ENCODE measurements at places on chromosomes 4 and X.
A peak's percentile ranks its signal among the peaks of the same experiment; 100 is the strongest.

DNA sequence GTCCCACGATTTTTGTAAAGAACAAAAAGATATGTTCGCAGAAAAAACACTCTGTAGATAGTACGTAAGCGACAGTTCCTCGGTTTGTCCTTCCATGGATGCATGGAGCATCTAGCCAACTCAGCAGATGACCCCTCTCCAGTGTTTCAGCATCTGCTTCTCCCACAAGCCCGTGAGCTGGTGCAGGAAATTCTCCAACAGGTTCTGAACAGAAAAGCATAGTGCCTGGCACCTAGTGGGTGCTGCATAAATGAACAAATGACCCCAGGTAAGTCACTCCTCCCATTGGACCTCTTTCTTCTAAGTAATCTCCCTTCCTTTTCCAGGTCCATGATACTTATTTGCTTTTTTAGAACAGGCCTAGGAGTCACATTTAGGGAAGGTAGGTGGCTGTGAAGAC is 966 bp upstream of the KIAA0232 start:
- DNase-seq = no peak

DNA sequence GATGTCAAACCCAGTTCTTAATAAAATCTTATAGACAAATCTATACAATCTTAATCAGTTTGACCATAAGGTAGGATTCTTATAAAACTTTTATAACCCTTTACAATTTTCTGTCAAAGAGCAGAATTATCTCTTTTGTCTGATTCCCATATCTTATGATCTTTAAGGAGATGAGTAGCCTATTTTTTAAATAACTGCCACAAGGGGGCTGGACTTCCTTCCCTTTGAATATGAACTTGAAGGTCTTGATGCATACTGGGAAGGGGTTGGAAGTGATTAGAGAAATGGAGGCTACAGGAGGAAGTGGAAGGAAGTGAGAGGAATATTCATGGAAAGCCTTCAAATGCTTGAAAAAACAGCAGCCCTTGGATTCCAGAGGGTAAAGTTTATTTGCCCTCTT is 111.1 kb downstream of the APOOL start:
- DNase-seq = no peak

DNA sequence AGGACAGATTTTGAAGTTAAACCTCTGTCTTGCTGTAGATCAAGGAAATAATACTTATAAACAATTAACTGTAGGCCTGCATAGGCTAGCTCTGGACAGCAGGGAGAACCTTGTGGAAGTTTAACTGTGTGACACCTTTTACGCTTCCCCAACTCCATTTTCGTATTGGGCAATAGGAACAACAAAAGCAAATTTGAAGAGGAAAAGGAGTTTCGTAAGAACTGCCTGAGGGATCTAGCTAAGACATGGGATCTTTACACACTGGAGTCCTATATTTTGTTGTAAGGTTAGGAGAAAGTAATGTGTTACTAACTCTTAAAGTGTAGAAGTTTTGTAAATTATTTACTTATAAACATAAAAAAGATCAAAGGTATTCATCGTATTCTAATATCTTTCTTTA is 324.9 kb upstream of the CASK start:
- no peak for DNase-seq

GRCh38 chrX:36898301-36898700 is 109.9 kb upstream of the FAM47C start:
- peak; percentile 22 for DNase-seq

GRCh38 chr4:100780126-100780525 is 262.3 kb upstream of the EMCN start:
- DNase-seq = no peak

- no peak for DNase-seq
Observed at GRCh38 chr4:107034996-107035818, 906 bp downstream of the DKK2 start.

DNA sequence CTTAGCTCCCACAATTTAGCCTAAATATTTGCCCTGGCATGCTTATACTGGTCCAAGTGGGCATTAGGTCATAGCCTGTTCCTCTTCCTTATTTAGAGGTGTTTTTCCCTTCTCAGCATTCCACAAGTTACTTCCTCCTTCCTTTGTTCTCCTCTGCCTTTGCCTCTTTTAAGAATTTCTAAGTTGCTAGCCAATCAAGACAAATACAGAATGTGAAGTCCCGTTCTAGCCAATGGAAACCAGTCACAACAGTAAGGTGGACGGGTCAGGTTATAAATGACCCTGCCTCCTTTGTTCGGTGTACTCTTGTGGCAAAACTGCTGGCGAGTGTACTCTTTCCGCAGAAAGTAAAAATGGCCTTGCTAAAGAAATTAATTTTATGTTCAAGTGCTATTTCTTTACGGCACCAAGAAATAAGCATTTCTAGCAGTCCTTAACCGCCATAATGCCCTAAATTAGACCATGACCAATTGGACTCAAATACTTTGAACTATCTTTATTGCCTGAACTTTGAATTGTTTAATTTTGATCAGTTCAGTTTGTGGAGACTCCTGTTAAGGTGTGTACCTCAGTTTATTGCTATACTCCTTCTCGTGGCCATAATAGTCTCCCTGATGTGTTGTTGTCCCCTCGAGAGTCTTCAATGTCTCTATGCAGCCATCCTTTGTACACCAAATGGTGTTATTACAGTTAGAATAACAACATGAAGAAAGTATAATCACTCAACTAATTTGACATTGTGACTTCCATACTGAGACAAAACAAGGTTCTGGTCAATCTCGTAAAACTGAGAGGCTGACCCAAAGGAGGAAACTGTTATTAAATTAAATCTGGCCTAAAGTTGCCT is 1.6 kb upstream of the HADH start:
- no peak for DNase-seq

DNA sequence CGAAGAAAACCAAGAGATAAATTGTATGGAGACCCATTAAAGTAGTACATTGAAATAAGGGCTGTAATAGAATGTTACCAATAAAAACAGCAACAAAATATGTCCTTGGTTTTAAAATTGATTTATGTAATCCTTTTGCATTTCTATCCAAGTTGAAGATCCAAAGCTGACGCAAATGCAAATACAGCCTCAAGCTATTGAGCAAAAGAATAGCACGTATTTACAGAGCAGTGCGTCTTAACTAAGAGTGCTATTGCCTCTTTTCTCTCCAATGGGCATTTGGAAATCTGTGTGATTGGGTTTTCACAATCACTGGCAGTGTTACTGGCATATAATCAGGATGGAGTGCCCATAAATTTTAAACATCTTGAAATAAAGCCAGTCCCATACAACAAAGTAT is 417.4 kb downstream of the TLL1 start:
- no peak for DNase-seq

DNA sequence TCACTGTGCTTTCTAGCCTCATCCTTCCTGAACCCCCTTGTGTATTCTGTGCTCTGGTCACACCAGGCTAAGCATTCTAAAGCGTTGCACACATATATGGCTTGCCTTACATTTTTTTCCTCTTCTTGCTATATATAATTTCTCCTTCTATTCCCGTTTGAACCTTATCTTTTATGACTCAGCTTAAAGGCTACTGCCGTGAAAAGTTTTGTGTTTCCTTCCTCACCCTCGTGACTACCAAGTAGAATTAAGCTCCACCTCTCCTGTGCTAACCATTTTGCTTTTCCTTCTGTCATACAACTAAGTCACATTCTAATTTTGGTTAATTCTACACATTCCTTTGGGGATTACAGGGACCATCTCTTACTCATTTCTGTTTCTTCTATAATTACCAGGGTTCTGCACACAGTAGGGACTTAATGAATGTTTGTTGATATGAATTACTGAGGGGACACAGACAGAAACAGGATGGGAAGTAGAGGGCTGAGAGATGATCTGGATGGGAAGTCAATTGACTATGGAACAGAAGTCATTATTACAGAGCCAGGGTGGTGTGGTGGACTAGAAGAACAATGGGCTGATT is 67.1 kb downstream of the DOCK11 start:
- DNase-seq = no peak

GRCh38 chrX:152886716-152887115 is 11.2 kb upstream of the ZNF185 start:
- no peak for DNase-seq

GRCh38 chrX:8323356-8323755 is 141.3 kb upstream of the VCX3B start:
- peak; percentile 23 for DNase-seq

DNA sequence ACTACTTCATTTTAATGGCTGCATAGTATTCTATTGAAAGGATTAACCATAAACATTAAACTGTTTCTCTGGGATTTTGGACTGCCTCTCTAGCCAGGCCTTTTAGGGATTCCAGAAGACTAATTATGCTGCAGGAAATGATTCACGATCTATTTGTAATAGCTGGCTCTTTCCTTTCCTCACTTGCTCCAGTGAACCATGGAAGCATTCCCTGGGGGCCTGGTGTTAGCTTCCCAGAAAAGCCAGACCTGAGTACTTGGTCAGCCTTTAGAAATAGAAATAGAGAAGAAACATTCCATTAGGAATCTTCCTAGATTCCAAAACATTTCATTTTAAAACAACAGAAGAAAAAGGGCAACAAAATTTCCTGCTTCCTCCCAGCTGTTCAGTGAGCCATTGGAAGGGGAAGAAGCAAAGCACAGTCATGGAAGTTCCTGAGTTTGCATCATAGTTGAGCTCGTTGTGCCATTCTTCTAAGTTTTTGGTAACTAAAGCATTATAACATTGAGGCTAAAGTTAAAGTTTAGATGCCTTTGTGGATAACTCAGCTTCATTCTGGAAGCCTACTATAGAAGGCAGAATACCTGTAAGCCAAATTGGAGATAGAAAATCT is 83.5 kb downstream of the NPNT start:
- no peak for DNase-seq

GRCh38 chr4:40283968-40284367 is 51.2 kb upstream of the CHRNA9 start:
- DNase-seq = peak; percentile 68

- DNase-seq = no peak
Observed at GRCh38 chrX:96753230-96753629, 68.6 kb downstream of the DIAPH2 start.

GRCh38 chr4:166014411-166014810 is 141.4 kb downstream of the TLL1 start:
- no peak for DNase-seq

DNA sequence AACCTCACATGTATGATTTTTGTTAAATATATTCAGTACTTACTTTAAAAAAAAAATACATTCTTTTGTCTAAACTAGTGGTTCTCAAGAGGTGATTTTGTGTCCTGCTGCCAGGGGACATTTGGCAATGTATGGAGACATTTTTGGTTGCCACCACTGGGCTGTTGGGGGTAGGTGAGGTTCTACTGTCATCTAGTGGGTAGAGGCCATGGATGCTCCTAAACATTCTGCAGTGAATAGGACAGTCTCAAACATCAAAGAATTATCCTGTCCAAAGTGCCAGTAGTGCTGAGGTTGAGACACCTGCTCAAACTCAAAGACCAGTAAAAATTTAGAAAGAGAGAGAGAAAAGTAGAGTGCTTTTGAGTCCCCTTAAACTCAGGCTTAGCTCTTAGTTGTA is 32.9 kb upstream of the PGM2 start:
- DNase-seq = peak; percentile 55

- no peak for DNase-seq
Observed at GRCh38 chr4:1644891-1645657, 39.0 kb downstream of the FAM53A start.

All from NAMALWA (cell line).